Endothelial cell of umbilical vein (primary cell): ENCODE measurements at places on chromosomes 6 and 20.

DNA sequence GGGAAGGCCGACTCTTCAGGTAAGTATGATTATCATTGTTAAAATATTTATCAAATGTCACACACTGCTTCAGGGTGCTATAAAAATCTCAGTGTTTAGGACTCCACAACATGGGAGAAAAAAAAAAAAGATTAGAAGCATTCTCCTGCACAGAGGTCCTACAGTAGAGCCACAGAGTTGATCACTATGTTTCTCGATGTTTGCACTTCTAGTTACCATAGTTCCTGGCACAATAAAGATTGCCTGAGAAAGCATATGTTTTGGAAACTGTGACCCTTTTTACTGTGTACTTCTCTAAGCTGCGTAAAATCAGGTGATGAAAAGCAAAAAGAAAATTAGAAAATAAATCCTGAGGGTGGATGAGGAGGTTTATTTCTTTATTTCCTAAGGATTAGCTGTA lies 269.9 kb upstream of the SYNCRIP start:
- no peak for DNase-seq

GRCh38 chr6:3671382-3671781 lies 80.1 kb downstream of the PXDC1 start:
- DNase-seq: no peak

DNA sequence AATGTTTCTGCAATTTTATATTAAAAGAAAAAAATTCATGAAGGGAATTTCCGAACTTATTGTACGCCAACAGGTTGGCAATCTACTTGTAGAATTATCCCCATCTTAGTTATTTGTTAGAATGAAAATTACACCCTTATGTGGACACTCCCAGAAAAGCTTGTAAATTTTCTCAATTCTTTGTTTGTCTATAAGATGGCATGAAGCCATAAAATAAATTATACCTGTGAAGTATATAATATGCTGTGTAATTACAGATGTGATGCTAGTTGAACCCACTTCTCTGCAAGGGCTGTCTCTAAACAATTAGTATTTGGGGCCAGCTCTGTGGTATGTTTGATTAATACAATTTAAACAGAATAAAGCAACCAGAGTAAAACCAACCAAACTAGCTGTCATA lies 52.1 kb upstream of the DSP start:
- no peak for DNase-seq

- no peak for DNase-seq
Observed at GRCh38 chr6:108200631-108201030, 34.8 kb downstream of the NR2E1 start.

DNA sequence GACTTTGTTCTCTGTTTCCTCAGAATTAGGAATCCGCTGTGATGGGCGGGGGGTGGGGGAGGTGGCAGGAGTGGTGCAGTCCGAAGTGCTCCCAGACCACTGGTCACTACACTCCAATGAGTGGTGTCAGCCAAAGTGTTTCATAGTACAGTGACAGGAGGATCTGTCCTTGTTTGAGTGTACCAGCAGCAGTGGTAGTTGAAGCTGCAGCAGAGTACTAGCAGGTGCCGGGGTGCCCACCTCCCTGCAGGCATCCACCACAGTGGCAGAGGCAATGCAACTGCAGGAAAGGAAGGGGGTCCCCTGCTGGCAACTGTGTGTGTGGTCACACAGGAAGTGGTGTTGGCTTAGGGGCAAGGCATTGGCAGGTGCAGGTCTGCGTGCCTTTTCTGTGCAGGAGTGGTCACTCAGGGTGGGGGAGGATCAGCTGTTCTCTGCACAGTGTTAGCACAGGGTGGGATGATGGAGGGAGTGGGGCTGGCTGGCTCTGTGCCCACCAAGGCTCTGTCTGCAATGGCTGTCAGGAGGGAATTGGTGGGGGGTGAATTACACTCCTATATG lies 9.7 kb downstream of the HLA-DOB start:
- DNase-seq: no peak

- DNase-seq: no peak
Observed at GRCh38 chr6:6986344-6986743, 121.4 kb upstream of the RREB1 start.

DNA sequence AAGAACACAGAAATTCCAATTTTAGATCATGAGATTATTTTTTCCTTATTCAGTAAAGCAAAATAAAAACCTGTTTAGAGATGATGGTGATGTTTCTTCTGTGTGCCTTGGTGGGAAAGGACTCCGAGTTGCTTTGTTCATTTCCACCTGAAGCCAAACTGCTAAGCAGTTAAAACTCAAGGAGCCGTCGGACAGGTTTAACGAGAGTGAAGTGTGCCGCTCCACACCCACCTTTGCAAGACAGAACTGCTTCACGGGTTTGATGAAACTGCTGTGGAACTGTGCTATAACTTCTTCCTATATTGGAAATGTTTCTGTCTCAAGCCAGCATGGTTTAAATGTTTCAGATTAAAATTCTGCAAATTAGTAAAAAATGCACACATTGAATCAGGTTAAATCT lies 9.2 kb upstream of the DSP start:
- DNase-seq: no peak

- no peak for DNase-seq
Observed at GRCh38 chr6:52328729-52329128, 33.2 kb upstream of the PAQR8 start.

DNA sequence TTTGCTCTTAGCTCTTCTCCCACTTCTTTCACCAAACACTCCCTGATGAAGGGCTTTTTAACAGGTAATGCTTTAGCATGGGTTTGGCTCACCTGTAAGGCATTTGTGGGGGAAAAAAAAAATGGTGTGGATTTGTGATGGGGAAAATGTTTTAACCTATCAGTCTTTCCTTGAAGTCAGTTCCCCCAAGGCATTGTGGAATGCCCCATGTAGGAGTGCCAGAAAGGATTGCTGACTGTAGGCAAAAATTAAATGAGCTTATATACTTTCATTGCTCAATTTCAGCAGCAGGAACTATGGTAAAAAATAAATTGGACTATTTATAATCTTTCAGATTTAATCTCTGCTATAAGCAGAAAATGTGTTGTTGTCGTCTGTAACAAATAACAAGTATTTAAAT lies 10.6 kb upstream of the SASH1 start:
- DNase-seq: no peak

- no peak for DNase-seq
Observed at GRCh38 chr20:53642196-53643030, 48.8 kb upstream of the ZNF217 start.

GRCh38 chr20:6920991-6921613 lies 153.6 kb downstream of the BMP2 start:
- no peak for DNase-seq

DNA sequence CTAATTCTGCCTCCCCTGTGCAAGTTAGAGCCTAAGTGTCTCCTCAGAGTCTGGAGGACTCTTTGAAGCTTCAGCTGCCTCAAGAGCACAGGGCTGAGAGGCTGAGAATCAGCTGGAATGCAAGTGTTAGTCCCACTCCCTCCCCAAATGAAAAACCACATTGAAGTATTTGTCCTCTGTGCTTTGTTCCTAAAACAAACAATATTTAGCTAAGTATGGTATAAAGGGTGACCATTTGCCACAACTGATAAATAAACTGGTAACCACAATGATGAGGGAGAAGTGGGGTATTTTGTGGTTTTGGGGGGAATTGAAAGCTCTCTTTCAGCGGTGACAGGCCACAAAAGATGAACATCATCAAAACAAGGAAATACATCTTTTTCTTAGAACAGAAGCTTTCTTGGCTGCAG lies 91.7 kb upstream of the HDDC2 start:
- DNase-seq: no peak

- DNase-seq: no peak
Observed at GRCh38 chr6:15274692-15275387, 29.0 kb downstream of the JARID2 start.
